ENCODE measurements at places on chromosomes 16 and 17. TPM values are rescaled to one million over a fixed set of nuclear protein-coding genes. Genes with fewer than 3 reads are reported as not detected.

KRT13 gene
- 0.15 TPM for total RNA-seq

NPIPA5 gene
- total RNA-seq = 5.4 TPM

LYRM9 gene
- total RNA-seq = 22.7 TPM

ACBD4 gene
- 7.9 TPM for total RNA-seq

FAM117A gene
- 3.5 TPM for total RNA-seq

KRTAP3-2 gene
- total RNA-seq = not detected

KCNH6 gene
- not detected for total RNA-seq

LRRC37A gene
- total RNA-seq = 2.5 TPM

OSGIN1 gene
- 3.8 TPM for total RNA-seq

OR1A1 gene
- not detected for total RNA-seq

KRTAP4-4 gene
- not detected for total RNA-seq

FAM171A2 gene
- total RNA-seq = 15.2 TPM

TEKT3 gene
- 0.50 TPM for total RNA-seq

MYH2 gene
- not detected for total RNA-seq

C1QTNF8 gene
- not detected for total RNA-seq

TBC1D3H gene
- total RNA-seq = not detected

ABCA9 gene
- total RNA-seq = 23.3 TPM

CD68 gene
- total RNA-seq = 30.4 TPM

ATP2C2 gene
- not detected for total RNA-seq

FBXW10 gene
- not detected for total RNA-seq

ZFP3 gene
- 1.5 TPM for total RNA-seq

C16orf46 gene
- 0.73 TPM for total RNA-seq

FN3KRP gene
- total RNA-seq = 27.8 TPM

ERCC4 gene
- total RNA-seq = 11.9 TPM
